Karpas-422 (cell line): ENCODE measurements at places on chromosomes 7 and 10. TPM values are rescaled to one million over a fixed set of nuclear protein-coding genes. Genes with fewer than 3 reads are reported as not detected.

GRCh38 chr10:11828682-11829284 is 5.6 kb downstream of the PROSER2 start:
- no peak for DNase-seq

The SPDYE16 gene
- not detected in 2 replicates for total RNA-seq

DNA sequence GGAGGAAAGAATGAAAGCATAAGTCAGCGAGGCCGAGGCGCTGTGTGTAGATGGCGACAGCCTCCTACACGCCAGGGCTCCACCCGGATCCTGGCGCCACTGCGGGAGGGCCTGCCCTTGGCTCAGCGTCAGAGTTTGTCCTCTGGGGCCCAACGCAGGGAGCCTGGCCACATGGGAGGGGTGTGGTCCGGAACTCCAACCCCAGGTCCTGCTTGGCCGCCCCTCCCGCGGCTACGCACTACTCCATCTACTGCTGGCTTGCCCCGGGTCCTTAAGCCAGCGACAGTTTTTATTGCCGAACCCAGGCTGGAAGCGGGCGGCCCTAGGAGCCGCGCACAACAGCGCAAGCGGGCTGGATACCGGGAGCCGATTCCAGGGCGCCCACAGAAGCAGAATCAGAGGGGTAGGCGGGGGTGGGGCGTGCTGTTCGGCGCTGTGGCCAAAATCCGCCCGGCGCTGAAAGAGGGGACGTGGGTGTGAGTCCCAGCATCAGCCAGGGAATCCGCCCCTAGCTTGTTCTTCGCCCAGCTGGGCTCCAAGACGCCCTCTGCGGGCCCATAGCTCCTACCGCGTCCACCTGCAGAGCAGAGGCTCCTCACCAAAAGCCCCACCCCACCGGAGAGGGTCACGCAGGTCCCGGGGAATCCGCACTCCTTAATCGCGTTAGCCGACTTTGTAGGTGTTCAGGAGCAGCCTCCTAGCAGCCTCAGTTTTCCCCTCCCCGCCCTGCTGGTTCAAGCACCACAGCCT is 4.5 kb downstream of the KAZALD1 start:
- DNase-seq: peak; percentile 94

The TWIST1 gene
- total RNA-seq: not detected in 2 replicates

- DNase-seq: no peak
Observed at GRCh38 chr10:15491856-15492642, 121.0 kb upstream of the FAM171A1 start.
